ENCODE measurements at places on chromosomes 13 and 19.
A peak's percentile ranks its signal among the peaks of the same experiment; 100 is the strongest.

GRCh38 chr19:29303069-29303718 is 90.2 kb upstream of the UQCRFS1 start:
- DNase-seq = no peak

DNA sequence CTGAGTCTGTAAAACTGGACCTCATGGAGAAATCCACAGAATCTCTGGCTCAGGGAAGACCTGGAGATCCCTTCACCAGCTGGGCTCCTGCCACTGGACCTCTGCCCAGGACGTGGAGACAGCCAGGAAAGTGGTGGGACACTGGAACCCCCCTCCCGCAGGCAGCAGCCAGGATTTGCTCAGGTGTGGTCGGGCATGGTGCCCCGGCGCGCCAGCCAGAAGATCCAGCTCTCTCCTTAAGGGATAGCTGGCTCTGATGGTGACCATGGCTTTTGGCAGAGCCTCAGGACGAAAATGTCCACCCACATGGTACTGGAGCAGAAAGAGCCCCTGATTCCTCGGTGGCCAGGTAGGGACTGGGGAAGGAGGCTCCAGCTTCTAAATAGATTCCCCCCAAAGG is 26.6 kb upstream of the KCTD15 start:
- no peak for DNase-seq

- peak; percentile 34 for DNase-seq
Measured at GRCh38 chr19:46970815-46971214, 48.8 kb upstream of the NPAS1 start.

DNA sequence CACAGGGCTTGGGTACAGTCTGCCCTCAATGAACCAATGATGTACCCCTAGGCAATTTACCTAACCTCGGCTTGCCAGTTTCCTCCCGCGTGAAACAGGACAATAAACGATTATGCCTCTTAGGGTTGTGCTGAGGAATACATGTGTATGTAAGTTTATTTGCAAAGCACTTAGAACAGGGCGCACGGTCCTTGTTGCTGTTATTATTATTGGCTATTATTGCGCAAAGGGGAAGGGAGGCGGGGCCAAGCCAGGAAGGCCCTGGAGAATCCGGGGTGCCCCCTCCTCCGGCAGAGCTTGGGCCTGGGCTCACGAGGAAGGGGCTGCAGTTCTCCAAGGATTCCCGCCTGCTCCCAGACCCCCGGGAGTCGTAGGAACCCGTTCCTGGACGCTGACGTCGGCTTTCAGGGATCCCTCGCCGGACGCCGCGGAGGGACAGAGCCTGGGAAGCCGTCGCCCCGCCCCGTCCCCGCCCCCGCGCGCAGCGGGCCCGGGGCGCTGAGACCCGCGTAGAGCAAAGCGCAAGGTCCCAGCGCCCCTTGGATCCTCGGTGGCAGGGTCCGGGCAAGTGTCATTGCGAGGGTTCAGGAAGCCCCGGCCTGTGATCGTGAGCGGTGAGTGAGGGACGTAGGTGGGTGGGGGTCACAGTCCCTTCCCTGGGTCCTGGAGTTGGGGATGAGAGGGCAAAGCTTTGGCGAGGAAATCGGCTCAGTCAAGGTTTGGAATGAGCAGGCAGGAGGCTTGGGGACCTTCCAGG is at the start of gene TMEM91:
Gene TMEM91, plus strand, starts transcription at position 293 of the 757 bp plus-strand sequence. CDS start 1,777 bp downstream, outside the sequence.
- DNase-seq = peak; percentile 21

- no peak for DNase-seq
Measured at GRCh38 chr13:112711528-112712265, 21.9 kb downstream of the ATP11A start.

DNA sequence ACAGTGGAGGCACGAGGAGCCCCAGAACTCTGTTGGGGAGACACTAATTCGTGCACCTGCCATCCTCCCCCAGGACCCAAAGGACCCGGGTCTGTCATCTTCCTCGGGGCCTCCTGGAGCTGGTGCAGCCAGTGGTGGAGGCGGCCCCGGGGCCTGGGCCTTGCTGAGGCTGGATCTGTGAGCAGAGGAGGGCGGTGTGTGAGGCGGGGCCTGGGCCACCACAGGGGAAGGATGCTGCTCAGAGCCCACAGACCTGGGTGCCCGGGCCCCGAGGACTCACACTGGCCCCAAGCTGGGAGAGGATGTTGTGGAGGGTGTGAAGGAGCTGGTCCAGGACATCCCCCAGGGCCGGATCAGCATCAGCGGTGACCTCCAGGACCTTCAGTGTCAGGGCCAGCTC is 8.3 kb downstream of the IFNL3 start:
- DNase-seq = no peak

DNA sequence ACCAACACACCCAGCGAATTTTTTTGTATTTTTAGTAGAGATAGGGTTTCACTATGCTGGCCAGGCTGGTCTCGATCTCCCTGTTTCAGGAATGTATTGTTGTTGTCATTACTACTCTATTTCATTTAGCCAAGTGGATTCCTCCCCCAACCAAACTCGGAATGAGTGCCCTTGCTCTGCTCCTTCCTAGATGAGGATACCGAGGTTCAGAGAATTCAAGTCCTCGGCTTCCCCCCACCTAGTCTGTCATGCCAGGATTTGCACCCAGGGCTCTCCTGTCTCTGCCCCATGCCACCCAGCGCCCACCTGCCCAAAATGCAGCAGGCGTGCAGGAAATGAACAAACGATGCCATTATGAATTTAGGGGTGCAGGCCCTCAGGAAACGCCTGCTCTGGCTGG is 3.5 kb upstream of the SPACA4 start:
- DNase-seq = no peak

GRCh38 chr13:34201050-34201913 is 383.3 kb downstream of the RFC3 start:
- peak; percentile 4 for DNase-seq

Data from NCI-H2029 treated with DMSO at 0.1 percent for 48 hours (cell line).